ENCODE measurements at places on chromosomes 3 and 15.

DNA sequence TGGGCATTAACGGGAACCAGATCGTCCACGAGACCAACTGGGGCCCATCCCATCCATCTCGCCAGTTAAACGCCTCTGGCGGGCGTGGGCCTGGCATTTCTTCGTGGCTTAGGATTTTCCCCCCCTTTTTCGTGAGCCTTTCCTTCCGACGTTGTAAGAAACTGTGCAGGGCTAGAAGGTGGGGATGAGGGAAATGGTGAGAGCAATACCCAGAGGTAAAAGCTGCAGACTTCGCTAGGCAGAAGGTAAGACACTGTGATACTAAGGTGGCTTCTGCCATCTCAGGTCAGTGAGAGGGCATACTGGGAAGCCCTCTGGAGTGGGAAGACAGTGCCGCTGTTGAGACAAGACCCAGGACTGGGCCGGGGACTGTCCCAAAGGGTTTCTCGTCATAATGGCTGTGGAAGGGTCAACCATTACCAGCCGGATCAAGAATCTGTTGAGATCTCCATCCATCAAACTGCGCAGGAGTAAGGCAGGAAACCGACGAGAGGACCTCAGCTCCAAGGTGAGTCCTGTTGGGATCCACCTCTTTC, 666 bp downstream of the MAPKBP1 start:
- DNase-seq: no peak

- no peak for DNase-seq
Measured at GRCh38 chr15:74851960-74852359, 9.0 kb upstream of the ULK3 start.

GRCh38 chr3:186782542-186783057, 777 bp upstream of the EIF4A2 start:
- no peak for DNase-seq

GRCh38 chr3:126275620-126275904, 81.6 kb downstream of the KLF15 start:
- no peak for DNase-seq

GRCh38 chr15:40925863-40926658, 3.1 kb upstream of the DLL4 start:
- DNase-seq: no peak

DNA sequence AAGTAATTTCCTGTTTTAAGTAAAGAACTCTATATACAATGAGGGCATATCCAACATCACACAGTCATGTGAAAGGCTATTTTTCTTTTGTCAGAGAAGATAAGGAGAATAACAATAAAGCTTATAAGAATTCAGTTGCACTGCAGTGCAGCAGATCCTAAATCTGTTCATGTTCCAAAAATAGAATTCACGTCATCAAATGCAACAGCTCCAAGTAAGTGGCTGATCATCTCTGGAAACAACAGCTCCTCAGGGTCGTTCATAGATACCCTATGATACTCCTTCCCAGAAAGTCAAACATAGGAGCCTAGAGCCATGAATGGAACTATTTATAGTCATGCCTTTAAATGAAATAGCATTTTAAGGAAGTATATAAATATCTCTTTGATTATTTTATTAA, 100.2 kb downstream of the FMN1 start:
- DNase-seq: no peak

DNA sequence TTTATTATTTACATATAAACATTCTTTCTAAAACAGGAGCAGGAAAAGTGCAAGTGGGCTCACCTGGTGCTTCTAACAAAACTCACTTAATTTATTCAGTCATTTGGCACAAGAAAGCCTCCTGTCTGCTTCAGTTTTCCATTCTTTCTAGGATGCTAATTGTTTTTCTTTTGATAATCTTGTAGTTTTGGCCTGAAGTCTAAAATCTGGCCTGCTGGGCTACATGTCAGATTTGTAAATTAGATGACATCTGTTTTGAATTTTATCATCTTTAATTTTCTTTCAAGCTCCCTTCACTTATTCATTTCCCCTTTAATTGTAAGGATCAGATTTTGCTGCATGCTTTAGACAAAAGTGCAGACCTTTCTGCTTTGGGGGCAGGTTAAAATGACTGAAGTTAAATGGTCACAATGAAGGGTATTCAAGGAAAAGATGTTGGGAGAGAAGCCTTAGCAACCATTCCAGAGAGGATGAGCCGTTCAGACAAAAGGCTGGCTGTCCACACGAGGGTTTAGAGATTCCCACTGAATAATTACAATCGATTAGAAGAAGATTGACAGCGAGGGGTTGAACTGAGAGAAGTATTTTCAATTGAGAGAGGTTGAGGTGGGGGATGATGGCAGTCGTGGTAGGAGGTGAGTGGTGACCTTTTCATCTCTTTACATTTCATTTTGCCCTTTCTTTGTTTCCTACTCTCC, 59.9 kb upstream of the PTX3 start:
- DNase-seq: no peak

DNA sequence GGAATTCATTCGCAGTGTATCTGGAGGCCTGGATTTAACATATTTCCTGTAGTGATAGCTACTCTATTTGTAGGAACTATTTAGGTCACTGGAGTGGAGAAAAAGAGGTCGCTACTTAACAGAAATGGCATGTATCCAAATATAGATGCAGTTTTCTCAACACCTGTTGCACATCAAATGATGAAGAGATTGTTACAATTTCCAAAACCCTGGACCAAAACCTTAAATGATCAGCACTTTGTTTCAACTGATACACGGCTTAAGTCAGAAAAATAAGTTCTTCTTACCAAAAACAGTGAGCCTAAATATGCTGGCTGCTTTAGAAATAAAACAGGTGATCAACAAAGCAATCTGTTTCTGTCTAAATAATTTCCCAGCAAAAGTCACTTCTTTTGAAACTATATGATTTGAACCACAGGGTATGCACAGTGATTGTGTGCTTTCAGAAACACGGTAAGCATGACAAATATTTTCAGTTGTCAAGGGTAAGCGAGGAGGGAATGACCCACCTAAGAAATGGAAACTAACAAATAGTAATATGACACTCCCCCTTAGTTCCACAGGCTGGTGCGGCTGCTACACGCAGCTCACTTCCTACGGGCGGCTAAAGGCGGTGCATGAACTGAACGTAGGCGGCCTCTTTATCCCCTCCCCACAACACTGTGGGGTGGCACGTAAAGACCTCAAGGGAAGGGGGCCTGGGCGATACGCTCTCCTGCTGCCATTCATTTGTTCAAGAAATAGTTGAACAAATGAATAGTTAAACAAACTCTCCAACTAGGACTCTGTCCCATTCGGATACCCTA, 1.1 kb downstream of the EHD4 start:
- peak; percentile 53 for DNase-seq
